ENCODE measurements at places on chromosomes 1 and 21.

DNA sequence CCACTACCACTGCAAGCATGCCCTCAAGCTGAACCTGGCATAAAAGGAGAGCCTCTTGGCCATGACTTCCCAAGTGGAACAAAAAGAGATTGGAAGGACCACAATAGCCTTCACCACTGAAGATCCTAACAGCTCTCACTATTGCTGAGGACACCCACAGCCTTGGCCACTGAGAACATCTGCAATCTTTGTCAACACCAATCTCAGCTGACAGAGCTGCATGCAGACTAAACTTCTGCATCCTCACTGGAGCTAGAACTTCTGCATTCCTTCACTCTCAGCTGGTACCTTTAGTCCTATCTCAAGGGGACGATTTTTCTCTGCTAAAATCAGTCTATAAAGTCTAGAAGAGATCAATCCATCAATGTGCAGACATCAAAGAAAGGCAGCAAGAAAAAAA lies 8.3 kb upstream of the FCRL2 start:
- no peak for DNase-seq

DNA sequence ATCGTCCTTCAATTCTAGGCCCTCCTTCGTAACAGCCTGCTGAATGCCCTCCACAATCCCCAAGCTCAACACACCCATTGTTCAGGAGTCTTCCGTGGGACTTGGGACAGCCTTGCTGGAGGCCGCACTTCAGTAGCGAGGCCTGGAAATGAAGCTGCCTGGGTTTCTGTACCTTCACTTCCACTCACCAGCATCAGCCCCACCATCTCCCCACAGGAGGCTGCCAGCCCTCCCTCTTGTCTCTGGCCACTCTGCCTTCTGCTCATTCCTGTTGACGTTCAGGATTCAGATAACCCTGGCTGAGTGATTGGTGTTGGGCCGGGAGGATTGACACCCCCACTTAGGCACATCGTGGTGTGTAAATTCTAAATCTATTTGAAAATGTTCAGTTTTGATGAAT lies 23.4 kb upstream of the CSF1 start:
- DNase-seq, result no peak

DNA sequence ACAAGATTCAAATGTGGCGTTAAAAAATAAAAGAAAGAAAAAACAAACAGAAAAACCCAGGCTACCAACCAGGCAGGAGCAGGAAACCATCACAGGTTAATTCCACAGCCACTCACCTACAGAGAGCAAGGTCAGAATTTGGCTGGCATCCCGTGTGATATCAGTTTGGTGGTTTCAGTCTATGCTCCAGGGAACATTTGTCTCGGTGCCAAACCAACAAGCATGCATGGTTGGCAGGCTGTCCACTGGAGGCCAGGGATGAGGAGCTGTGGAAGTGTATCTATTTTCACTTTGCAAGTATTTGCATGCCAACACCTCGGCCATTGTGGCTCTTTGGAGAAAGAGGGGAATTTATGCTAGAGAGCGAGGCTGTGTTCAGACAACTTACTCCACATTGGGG lies 53.1 kb upstream of the PROX1 start:
- DNase-seq, result no peak

DNA sequence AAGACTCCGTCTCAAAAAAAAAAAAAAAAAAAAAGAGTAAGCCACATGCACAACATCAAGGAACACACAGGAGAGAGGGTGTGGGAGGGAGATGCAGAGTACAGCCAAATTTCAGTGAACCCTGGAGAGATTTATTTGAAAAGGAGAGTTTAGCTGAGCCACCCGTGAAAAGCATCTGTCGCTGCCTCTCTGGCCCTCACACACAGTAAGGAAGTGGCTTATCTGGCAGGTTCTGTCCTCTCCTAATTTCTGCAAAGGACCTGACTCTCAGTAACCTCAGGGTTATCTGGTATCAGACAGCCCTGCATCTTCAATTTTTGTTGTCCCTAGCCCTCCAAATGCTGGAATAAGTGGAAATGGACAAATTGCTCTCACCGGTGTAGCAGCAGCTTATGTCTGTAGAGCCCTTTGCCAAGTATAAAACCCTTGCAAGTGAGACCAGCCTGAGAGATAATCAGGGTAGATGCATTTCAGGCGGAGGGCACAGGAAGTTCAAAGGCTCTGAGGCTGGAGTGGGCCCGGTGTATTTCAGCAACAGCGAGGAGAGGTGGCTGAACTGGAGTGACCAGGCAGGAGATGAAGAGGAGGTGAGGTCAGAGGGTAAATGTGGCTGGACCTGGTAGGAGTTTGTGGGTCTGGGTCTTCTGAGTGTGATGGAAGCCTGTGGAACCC lies 16.7 kb upstream of the IL10RB start:
- DNase-seq, result no peak

- DNase-seq, result no peak
Observed at GRCh38 chr1:8004803-8005573, 21.1 kb downstream of the ERRFI1 start.

DNA sequence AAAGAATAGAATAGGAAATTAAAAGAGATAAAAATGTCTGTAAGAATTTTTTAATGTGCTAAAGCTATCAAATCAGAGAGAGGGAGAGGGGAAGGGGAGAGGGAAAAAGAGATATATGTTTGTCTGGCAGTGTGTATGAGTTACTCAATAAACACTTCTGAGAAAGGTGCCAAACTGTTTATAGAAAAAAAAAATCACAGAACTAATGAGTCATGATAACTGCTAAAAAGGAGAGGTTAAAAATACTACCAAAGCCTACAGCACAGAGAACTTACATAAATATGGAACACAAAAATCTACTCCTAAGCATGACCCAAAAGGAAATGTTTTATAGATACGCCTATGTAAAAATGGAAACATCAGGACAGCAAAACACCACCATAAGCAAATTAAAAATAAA lies 45.4 kb downstream of the SELENOF start:
- DNase-seq, result no peak

DNA sequence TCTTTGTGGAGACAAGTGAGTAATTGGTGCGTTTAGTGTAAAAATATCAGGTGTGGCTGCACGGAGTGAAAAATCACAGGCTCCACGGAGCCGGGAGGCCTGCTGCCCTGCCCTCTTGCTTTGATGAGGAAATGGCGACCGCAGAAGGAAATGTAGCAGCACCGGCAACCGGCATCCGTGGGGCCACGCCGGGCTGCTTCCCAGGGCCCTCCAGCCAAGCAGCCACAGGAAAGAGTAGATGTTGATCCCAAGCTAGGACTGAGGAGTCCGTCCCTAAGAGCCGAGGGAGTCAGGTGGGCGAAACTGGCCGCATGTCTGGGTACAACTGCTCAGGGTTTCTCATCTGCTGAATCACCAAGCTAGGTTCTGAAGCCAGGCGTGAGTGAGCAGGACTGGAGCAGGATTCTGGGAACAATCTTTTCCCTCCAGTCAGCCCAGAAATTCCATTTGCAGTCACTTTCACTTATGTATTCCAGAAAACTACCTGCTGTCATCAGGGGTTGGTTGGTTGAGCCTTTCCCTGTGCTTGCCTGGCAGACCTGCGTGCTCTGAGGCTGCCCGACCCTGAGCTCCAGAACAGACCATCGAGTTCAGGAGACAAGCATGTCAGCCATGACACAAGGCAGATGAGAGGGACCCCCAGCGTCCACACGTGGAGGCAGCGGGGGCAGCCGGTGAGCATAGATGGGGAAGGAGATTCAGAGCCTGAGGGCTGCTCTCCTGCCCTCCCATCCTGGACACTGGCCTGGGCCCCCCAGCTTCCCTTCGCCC lies 5.8 kb upstream of the ITGB2 start:
- peak; percentile 38 for DNase-seq

- no peak for DNase-seq
Observed at GRCh38 chr1:93999840-94000415, 90.7 kb upstream of the GCLM start.

DNA sequence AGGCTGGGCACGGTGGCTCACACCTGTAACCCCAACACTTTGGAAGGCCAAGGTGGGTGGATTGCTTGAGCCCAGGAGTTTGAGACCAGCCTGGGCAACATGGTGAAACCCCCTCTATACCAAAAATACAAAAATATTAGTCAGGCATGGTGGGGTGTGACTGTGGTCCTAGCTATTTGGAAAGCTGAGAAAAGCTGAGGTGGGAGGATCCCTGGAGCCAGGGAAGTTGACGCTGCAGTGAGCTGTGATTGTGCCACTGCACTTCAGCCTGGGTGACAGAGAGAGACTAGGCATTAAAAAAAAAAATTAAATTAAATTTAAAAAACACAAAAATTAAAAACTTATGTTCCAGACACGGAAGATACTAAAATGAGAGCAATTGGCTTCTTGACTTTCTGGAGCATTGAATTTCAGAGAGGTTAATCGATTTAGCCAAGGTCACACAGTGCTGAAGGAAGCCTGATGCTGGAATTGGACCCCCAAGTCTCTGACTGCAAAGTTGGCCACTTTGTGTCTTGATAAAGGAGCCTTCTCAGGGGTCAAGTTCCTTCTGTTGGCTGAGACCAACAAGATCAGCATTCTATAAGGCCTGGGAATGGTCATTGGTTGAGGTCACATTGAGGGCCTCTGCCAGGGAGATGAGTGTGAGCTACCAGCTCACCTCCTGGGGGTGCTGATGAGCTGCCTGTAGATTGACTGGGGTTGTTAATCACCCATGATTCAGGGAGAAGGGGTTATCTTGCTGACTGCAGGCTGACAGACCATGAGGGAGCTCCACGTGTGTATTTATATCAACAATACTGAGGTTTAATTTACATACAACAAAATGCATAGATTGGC lies 54.3 kb downstream of the RPS6KA1 start:
- DNase-seq, result no peak

DNA sequence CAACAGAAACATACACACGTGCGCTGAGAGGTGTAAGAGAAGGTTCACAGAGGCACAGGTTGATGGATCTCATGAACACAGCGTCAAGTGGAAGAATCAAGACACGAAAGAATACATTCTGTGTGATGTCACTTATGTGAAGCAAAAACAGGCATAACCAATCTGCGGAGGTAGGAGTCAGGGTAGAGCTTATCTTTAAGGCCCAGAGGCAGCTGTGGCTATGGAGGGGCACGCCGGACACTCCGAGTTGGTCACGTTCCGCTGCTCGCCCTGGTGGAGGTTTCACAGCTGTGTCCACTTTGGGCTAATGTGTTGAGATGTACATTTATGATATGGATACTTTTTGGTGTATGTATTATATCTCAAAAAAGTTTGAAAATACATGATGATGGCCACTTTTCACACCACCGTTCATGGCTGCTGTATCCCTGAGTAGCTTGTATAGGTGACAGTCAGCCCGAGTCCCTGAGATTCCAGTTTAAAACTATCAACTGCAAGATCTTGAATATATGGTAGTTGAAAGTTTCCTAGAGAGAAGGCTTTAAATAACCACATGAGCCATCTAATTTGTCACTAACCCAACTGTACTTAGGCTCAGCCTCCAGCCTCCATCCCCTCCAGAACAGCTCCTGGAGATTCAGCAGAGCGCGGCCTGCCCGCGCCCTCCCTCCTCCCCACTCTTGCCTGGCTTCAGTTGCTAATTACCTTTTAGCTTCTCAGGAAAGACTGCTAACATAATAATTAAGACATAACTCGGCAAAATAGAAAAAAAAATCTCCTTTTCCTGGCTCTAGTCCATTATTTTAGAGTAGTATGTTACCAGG lies 6.7 kb upstream of the ADARB1 start:
- no peak for DNase-seq

- no peak for DNase-seq
Observed at GRCh38 chr1:204198348-204199340, 2.4 kb upstream of the KISS1 start.

GRCh38 chr1:188050250-188050649 lies 1221.5 kb downstream of the PLA2G4A start:
- DNase-seq, result no peak

- DNase-seq, result no peak
Observed at GRCh38 chr1:223156343-223156742, 13.3 kb upstream of the TLR5 start.

DNA sequence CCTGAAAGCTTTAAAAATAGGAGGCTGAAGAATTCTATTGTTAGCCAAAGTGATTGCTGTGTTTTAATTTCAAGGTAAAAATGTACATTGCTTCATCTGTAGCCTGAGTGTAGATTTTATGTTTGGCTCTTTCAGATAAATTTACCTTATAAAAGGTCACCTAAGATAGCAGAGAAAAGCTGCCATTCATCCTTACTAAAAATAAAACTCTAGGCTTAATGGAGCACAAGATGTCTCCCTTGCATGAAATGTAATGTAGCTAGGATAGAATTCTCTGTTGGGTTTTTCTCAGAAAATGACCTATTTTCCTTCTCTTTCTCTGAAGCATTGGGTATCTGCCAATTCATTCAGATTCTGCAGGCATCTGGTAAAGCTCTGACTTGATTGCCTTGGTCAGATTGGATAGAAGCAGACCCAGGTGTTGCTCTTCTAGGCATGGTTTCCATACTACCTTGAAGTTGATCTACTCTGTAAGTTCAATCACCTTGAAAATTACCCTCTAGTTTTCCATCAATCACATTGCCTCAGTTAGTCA lies 176.6 kb upstream of the GORAB start:
- no peak for DNase-seq

DNA sequence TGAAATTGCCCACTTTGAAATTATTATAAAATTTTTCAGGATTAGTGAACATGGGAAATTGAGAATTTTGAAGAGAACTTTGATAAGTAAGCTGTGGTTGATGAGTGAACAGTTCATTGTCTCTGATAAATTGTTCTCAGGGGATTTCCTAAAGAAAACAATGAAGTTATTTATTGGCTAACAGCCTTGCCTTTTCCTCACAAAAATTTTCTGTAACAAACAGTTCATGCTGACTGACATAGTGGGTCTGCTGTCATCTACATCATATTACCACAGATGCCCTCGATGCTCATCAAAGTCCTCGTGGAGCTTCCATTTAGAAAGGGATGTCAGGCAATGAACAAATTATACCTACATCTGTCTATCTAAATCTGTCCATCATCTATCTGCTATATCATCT lies 113.4 kb downstream of the PTBP2 start:
- DNase-seq, result no peak

GRCh38 chr1:36355811-36356210 lies 29.9 kb downstream of the STK40 start:
- no peak for DNase-seq

GRCh38 chr1:90402893-90403849 lies 313.9 kb downstream of the BARHL2 start:
- no peak for DNase-seq

GRCh38 chr1:100358210-100358609 lies 5.9 kb downstream of the CDC14A start:
- no peak for DNase-seq

- no peak for DNase-seq
Observed at GRCh38 chr1:7491109-7491817, 279.8 kb upstream of the VAMP3 start.

DNA sequence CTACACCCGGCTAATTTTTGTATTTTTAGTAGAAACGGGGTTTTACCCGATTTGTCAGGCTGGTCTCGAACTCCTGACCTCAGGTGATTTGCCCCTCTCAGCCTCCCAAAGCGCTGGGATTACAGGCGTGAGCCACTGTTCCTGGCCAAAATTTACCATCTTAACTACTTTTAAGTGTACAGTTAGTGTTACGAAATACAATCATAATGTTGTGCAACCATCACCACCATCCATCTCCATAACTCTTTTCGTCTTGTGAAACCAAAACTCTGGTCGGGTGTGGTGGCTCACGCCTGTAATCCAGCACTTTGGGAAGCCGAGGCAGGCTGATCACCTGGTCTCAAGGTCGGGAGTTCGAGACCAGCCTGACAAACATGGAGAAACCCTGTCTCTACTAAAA lies 14.1 kb upstream of the ZBTB40 start:
- DNase-seq, result no peak
